ENCODE measurements at places on chromosomes 11 and 22. TPM values are rescaled to one million over a fixed set of nuclear protein-coding genes. Genes with fewer than 3 reads are reported as not detected.

GRM5 gene
- not detected for total RNA-seq

P2RY2 gene
- total RNA-seq = 10.4 TPM

SNX32 gene
- total RNA-seq = not detected

USP2 gene
- total RNA-seq = 14.4 TPM

SCUBE1 gene
- not detected for total RNA-seq

DNA sequence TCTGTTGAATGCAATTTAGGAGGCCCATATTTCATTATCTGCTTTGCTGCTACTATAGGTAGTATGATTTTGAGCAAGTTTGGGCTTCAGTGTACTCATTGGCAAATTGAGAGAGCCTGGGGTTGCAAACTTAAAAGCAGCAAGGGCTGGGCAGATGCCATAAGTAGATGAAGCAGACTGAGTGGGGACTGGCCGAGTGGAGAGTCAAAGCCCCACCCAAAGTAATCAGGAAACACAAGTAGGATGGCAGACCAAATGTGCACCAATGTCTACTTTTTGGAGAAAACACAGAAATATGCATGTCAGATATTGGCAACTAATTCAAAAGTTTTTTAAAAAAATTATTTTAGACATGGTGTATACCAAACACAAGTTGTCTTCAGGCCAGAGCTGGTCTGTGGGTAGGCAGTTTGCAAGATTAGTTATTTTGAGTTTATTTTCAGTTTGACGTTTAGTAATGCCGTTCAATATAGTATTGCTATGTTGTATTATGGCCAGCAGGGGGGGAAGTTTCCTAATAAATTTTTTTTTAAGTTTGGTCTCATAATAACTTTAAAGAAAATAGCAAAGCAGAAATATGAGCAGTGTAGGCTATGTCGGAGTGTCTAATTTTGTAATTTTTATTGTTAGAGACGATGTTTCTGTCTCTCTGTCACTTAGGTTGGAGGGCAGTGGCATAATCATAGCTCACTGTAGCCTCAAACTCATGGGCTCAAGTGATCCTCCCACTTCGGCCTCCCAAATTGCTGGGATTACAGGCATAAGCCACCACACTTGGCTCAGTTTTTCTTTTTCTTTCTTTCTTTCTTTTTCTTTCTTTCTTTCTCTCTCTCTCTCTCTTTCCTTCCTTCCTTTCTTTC lies 105.1 kb downstream of the HIPK3 start:
- no peak overlapping the region for H3K4me3 ChIP-seq
- no peaks in the 10 kb centered on the region for H3K27me3 ChIP-seq
- DNase-seq = peak; percentile 34
- H3K27ac ChIP-seq = no peak overlapping the region

GRCh38 chr11:133776671-133777367 lies 68.5 kb downstream of the SPATA19 start:
- no peaks in the 10 kb centered on the region for H3K36me3 ChIP-seq
- no peaks in the 10 kb centered on the region for H3K4me1 ChIP-seq
- no peak overlapping the region for H3K4me3 ChIP-seq
- no peak for DNase-seq
- H3K27ac ChIP-seq = no peak overlapping the region

DNA sequence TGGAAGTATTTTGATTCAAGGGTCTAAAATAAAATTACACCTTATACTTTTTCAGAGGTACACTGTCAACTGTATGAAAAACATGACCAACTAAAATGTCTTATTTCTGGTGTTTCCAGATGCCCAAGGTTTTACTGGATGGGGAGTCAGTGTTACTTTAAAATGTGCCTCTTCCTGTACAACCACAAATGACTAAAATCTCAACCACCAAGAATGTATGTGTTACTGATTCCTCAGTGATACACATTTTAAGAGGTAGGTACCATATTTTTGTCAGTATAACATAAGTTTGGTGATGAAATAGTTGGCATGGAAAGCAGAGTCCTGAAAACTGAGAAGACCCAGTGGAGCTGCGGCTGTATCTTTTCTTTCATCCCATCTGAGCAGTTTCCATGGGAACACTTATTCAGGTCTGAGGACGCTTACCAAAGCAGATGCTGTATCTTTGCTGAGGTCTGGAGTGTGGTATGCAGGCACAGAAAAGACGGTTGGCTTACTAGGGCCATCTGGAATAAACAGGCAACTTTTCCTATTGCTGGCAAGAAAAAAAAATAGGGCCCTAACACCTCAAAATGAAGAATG lies 21.2 kb upstream of the TP53AIP1 start:
- H3K27ac ChIP-seq = no peak overlapping the region
- no peak for DNase-seq
- no peaks in the 10 kb centered on the region for H3K27me3 ChIP-seq
- H3K4me1 ChIP-seq = no peaks in the 10 kb centered on the region

- H3K27me3 ChIP-seq = no peaks in the 10 kb centered on the region
- no peak for DNase-seq
- H3K4me1 ChIP-seq = no peaks in the 10 kb centered on the region
- no peak overlapping the region for H3K4me3 ChIP-seq
- no peak overlapping the region for H3K27ac ChIP-seq
Measured at GRCh38 chr11:106193956-106194355, 116.5 kb downstream of the AASDHPPT start.

DNA sequence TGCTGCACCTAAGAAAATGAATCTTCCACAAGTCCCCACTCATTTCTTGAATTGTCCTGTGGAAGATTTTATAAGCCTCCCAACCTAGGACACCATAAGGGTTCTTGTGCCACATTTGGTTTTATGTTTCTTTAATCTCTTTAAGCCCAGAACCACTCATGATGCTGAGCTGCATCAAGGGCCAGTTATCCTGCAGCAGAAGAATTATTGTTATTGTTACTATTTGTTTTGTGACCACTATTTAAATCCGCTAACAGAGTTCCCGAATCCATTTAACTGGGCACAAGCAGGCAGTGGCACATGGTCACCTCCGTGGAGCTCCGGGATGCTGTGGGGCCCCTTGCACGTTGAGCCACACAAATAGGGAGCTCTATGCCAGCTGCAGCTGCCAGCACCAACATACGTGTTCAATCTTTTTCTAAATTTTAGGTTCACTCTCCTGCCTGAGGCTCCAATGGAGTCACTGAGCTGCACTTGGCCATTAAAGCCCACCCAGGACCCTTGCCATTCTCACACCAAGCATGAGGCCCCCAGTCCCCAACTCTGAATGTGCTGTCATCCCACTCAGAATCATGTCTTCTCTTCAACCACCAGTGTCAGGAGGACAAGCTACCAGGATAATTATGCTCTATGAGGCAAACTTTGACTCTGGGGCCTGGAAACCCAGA lies 60.6 kb downstream of the DGCR2 start:
- no peaks in the 10 kb centered on the region for H3K27me3 ChIP-seq
- no peak overlapping the region for H3K27ac ChIP-seq
- H3K36me3 ChIP-seq = peaks cover under 1% of the 10 kb centered on the region
- DNase-seq = no peak

DNA sequence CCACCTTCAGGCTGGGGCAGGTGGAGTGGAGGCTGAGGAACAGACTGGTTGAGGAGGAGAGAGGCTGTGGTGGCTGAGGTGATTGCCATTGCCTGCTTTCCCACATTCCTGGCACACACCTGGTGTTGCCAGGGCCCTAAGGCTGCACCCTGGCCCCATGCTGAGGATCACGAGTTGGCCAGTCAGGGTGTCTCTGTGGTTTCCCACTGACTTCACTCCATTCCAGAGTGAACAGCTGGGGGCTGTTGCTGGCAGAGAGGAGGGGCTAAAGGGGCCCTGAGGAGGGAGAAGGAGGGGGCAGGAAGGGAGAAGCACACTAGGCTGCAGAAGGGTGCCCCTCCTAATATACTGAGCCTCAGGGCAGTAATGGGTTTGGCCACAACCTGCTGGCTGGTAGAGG lies 1.8 kb downstream of the TMEM86A start:
- no peak for DNase-seq
- H3K4me1 ChIP-seq = peaks cover 4% of the 10 kb centered on the region
- no peak overlapping the region for H3K4me3 ChIP-seq
- H3K27ac ChIP-seq = no peak overlapping the region

DNA sequence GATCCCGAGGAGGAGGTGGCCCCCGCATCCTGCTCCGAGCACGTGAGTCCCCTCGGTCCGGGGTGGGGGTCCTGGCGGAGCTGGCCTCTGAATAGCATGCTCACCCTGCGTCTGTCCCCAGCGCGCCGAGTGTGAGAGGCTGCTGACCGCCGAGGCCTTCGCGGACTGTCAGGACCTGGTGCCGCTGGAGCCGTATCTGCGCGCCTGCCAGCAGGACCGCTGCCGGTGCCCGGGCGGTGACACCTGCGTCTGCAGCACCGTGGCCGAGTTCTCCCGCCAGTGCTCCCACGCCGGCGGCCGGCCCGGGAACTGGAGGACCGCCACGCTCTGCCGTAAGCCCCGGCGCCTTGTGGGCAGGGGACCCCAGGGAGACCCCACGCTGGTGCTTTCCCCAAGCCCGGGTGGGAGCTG lies 3.5 kb downstream of the MUC2 start:
- H3K4me3 ChIP-seq = no peak overlapping the region
- H3K27me3 ChIP-seq = no peaks in the 10 kb centered on the region
- no peak for DNase-seq
- no peaks in the 10 kb centered on the region for H3K36me3 ChIP-seq
- H3K27ac ChIP-seq = no peak overlapping the region

- H3K36me3 ChIP-seq = no peaks in the 10 kb centered on the region
- no peaks in the 10 kb centered on the region for H3K4me1 ChIP-seq
- H3K27ac ChIP-seq = no peak overlapping the region
- H3K27me3 ChIP-seq = no peaks in the 10 kb centered on the region
- no peak overlapping the region for H3K4me3 ChIP-seq
Measured at GRCh38 chr11:30919389-30920152, 333.4 kb upstream of the MPPED2 start.

- no peak for DNase-seq
- H3K4me1 ChIP-seq = peaks cover 14% of the 10 kb centered on the region
- no peaks in the 10 kb centered on the region for H3K27me3 ChIP-seq
- H3K4me3 ChIP-seq = no peak overlapping the region
Measured at GRCh38 chr11:43925063-43925931, 17.1 kb upstream of the C11orf96 start.

DNA sequence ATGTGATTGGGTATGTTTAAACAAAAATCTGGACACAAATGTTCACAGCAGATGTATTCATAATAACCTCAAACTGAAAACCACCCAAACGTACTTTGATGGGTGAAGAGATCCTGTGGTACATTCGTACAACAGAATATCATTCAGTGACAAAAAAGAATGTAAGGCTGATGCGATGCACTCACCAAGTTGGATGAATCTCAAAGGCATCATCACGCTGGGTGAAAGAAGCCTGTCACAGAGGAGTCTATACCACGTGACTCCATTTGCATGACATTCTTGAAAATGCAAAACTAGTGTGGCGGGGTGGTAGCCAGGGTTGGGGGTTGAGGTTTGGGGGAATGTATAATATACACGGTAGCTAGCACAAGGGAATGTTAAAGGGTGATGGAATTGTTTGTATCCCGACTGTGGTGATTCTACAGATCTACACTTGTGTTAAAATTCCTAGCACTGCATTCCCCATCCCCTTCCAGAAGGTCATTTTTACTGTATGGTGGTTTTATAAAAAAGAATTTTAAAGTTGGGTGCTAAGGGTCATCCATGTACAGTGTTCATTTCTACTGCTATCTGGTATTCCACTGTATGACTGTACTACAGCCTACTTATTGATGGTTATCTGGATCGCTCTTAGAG lies 35.0 kb upstream of the SLC25A1 start:
- no peaks in the 10 kb centered on the region for H3K4me1 ChIP-seq
- H3K4me3 ChIP-seq = no peak overlapping the region
- H3K36me3 ChIP-seq = no peaks in the 10 kb centered on the region
- no peaks in the 10 kb centered on the region for H3K27me3 ChIP-seq
- no peak overlapping the region for H3K27ac ChIP-seq
- no peak for DNase-seq

DNA sequence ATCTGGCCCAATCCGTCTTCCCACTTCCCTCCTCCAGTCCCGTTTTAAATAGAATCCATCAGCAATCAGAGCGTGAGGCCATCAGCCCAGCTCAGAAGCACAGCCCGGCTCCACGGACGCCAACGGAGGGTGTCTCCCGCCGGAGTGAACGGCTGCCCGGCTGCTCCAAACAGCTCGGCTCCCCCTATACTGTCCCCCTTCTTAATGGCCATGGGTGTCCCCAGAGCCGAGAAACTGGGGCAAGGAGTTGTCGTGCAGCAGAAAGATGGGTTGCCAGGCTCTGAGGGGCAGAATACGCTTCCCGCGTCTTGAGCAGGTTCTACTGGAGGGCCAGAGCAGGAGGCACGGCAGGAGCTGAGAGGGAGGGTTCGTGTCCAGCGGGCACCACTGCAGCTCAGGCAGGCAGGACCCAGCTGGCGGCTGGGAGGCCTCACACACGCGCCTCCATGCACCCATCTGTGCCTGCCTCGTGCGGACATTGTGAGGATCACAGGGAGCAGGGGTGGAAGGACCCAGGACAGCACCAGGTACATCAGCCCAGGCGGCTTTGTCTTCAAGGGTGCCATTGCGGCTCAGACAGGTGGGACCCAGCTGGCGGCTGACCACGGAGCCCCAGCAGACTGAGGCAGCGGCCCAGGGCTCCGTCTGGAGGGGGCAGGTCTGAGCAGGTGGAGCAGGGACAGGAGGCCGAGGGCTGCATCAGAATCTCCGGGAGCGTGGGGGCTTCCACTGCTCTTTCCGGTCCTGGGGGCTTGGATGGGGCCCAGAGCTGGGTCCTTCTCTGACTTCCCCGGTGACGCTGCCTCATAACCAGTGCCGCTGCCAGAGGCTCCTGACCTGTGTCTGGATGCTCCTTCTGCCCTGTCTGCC lies 882.7 kb downstream of the BRD1 start:
- H3K4me1 ChIP-seq = no peaks in the 10 kb centered on the region
- H3K4me3 ChIP-seq = no peak overlapping the region
- DNase-seq = no peak
- H3K36me3 ChIP-seq = no peaks in the 10 kb centered on the region

DNA sequence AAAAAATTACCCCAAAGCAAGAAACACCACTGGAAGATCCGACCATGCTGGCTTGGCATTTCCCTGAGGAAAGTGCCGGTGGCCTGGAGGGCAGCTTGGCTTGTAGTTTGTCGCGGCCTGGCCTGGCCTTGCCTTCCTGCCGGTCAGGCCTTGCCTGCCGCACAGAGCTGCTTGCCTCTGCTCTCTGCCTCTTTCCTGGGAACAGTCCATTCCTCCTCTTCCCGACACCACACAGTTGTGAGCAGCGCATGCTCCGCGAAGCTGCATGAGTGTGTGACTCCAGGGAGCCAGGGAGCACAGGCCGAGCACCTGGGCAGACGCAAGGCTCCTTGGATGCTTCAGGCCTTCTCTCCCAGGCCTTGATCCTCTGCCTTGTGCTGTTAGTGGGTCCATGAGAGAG lies 19.8 kb downstream of the CTTN start:
- no peaks in the 10 kb centered on the region for H3K27me3 ChIP-seq
- H3K36me3 ChIP-seq = peaks cover 28% of the 10 kb centered on the region
- no peaks in the 10 kb centered on the region for H3K4me1 ChIP-seq
- no peak overlapping the region for H3K4me3 ChIP-seq
- no peak for DNase-seq

All from Caco-2 (cell line).